ENCODE measurements at places on chromosomes 12 and 14.

DNA sequence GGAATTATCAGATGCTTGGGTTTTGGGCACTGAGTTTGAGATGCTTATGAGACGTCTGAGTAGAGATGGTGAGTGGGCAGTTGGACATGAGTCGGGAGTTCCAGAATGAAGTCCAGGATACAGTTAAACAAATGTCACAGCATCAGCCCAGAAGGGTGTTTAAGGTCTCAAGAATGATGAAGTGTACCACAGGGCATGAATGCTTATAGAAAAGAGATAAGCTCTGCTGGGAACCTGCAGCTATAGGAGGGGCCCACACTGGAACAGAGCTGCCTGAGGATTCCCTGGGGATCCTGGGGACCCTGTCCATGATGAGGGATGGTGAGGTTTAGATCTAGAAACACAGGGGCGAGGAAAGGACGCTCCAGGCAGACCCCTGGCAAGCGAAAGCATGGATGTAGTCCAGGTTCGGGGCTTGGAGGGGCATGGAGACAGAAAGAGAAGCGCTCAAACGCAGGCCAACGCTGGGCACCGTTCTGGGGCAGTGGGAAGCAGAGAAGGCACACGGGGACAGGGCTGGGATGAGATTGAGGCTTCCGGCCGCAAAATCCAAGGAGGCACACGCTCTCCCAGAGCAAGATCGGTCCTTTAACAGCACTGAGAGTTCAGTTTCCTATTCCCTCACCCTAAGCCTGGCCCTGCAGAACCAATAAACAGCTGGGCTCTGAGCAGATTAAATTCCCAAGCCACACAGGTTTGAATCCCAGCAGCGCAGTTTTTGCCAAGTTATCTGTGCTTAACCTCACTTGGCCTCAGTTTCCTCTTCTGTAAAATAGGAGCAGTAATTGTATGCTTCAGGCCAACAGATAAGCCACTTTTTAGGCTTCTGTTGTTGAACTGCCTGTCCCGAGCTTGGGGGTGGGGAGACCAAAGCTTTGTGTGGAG lies 52.9 kb downstream of the EID3 start:
- no peak for DNase-seq

DNA sequence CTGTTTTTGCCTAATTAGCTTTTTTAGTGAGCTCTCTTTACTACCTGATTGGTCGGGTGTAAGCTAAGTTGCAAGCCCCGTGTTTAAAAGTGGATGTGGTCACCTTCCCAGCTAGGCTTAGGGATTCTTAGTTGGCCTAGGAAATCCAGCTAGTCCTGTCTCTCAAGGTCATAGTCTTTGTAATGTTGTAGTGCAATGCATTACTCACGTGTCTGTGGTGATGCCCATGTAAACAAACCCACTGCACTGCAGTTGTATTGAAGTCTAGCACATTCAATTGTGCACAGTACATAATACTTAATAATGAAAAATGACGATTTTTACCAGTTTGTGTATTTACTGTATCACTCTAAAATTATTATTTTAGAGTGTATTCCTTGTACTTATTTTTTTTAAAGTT lies 335.5 kb downstream of the NUAK1 start:
- no peak for DNase-seq

DNA sequence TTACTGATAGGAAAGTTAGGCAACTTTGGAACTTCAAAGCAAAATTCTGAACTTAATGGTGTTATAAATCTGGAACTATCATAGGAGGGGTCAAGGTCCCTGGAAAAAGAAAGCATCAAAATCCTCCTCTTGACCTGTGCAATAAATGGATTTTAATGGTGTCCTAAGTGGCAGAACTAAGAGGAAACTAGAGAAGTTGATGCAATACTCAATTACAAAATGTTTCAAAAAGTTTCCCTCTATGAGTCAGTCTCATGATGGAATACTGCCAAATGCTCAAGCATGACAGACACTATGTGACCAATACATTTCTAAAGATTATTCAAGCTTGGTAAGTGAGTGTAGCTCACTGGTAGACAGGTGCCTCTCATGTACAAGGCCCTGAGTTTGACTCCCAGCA lies 47.7 kb upstream of the ERGIC2 start:
- peak; percentile 20 for DNase-seq

DNA sequence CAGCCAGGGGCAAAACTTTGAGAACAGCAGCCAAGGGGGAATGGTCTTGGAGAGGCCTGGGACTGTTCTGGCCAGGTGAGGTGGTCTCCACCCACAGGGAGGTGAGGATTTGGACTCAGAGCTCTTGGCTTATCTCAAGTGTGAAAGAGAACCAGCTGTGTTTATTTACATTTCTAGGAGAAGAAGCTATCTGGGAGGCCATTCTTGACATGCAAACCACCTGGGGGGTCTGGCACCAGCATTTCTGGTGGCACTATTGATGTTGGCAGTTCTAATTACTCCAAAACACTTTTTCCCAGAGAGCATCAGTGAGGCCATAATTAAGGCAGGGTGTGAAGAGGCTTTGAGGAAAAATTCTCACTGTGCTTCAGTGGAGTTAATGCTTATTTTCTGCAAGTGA lies 95.1 kb downstream of the CAND1 start:
- no peak for DNase-seq

DNA sequence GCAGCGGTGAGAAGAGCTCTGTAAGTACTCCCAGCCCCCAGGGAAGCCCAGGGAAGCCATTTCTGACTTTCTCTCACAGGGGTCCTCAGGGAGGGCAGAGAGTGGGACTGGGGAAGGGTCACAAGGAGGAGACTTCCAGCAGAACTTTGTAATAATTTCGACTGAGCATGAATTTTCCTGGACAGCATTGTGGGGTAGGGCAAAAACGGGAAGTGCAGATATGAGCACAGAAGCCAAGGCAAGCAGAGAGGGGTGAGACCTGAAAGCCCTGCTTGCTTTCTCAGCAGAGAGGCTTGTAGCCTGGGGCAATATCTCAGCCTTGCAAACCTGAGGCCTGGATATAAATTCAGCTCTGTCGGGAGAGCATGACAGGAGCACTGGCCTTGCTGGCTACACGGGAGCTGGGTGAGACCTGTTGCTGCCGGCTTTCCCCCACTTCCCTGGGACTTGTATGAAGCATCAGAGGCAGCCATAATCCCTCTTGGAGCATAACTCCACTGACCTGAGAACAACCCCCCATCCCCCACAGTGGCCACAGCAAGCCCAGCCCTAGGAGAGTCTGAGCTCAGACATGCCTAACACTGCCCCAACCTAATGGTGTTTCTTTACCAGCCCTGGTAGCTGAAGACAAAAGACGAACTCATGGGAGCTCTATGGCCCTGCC lies 9.8 kb upstream of the IQSEC3 start:
- no peak for DNase-seq

- DNase-seq = peak; percentile 77
Measured at GRCh38 chr14:103628221-103628683, 759 bp upstream of the KLC1 start.

GRCh38 chr14:23115039-23115731 lies 3.9 kb downstream of the CEBPE start:
- peak; percentile 98 for DNase-seq

- DNase-seq = no peak
Measured at GRCh38 chr14:60658211-60658690, 9.0 kb upstream of the SIX1 start.

- DNase-seq = no peak
Measured at GRCh38 chr12:96136725-96137378, 57.3 kb upstream of the ELK3 start.

- no peak for DNase-seq
Measured at GRCh38 chr12:82930301-82930700, 243.6 kb downstream of the TMTC2 start.

DNA sequence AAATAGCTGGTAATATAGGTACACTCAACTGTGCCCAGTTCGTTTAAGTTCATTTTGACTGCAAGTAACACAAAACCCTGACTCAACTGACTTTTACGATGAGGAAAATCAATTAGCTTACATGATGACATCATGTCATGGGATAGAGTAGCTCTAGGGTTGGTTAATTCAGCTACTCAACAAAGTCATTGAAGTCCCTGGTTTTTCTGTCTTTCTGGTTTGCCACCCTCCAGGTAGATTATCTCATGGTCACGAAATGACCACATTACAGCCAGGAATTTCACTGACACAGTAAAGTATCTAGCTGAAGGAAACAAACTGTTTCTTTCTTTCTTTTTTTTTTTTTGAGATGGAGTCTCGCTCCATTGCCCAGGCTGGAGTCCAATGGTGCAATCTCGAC lies 68.5 kb upstream of the FUT8 start:
- no peak for DNase-seq

GRCh38 chr14:20986811-20987210 lies 3.0 kb upstream of the METTL17 start:
- DNase-seq = peak; percentile 92

DNA sequence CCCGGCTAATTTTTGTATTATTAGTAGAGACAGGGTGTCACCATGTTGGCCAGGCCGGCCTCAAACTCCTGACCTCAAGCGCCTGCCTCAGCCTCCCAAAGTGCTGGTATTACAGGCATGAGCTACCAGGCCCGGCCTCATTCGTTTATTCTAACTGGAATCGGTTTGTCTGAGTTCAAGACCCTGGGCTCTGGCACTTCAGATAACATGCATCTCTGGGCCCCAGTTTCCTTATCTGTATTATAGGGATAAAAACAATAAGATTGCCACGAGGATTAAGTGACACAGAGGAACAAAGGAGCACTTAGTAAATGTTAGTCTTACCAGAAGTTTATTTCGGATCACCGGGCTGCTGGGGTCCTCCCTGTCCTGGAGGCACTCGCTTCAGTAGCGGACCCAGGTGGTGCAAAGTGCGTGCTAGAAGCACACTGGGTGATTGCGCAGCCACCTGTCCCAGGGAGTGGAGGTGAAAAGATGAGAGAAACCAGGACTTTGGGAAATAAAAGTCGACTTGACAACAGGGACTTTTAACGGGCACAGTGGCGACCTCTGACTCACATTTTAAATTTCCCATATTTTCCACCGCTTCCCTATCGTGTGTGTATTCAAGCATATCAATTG lies 37.5 kb downstream of the ACACB start:
- DNase-seq = peak; percentile 10

DNA sequence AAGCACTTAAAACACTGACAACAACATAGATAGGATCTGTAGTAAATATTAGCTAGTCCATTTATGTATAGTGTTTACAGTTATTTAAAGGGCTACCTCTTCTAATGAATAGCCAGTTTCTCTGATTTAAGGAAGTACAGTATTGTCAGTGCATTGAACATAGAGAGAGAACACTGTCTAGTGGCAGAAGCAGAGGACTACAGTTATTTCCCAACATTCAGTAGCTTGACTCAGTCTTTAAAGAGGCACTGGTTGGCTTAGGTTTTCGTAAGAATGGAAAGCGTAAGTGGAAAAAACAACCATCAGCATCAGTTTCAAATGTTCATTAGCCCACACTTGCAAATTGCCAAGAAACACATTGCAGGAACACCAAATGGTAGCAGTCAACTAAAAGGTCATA lies 125.0 kb upstream of the HMGA2 start:
- DNase-seq = peak; percentile 62

DNA sequence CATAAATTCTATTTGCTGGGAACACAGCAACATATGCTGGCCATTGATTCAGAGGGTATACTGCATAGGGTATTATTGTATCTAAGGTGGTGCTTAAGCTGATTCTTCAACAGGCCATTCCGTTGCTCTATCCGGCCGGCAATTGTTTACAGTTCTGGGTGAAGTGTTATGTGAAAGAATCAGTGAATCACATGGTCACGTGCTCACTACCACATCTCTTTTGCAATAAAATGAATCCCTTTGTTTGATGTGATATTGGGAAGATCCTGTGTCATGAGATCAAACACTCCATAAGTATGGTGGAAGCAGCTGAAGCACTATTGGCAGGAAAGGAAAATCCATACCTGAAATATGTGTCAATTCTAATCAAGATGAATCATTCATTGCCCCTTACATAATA lies 7.6 kb upstream of the USP15 start:
- DNase-seq = no peak

GRCh38 chr12:50660425-50660822 lies 103.5 kb upstream of the ATF1 start:
- no peak for DNase-seq

DNA sequence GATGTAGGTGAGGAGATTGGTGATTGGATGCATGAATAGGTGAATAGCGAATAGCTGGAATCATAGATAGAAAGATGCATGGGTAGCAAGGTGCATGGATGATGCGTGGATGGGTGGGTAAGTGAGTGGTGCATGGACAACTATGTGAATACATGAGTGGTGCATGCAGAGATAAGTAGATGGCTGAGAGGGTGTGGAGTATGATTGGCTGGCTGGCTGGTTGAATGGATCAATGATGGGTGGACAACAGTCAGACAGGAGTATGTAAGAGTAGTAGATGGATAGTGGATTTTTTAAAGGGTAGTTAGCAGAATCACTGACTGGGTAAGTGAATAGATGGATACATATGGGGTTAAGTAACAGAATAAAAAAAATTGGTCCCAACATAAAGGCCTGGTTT lies 33.9 kb downstream of the SERPINA3 start:
- no peak for DNase-seq

GRCh38 chr14:56494167-56494566 lies 85.4 kb upstream of the TMEM260 start:
- DNase-seq = no peak

- no peak for DNase-seq
Measured at GRCh38 chr12:57523706-57524614, 1.3 kb downstream of the MBD6 start.

- peak; percentile 0 for DNase-seq
Measured at GRCh38 chr12:34402899-34403705, 380.8 kb downstream of the ALG10 start.

DNA sequence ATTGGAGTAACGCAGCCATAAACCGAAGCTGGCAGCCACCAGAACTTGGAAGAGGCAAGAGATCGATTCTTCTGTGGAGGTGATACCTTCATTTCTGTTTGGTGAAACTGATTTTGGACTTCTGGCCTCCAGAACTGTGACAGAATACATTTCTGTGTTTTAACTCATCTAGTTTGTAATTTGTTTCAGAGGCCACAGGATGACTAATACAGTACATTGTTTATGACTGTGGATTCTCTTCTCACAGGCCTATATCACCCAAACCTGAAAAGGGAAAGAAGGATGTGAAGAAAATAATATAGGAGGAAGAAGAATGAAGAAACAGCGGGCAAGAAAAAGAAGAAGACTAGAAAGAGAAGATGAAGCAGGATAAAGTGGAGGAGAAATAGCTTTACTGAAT lies 263.8 kb upstream of the DIO2 start:
- DNase-seq = peak; percentile 63

DNA sequence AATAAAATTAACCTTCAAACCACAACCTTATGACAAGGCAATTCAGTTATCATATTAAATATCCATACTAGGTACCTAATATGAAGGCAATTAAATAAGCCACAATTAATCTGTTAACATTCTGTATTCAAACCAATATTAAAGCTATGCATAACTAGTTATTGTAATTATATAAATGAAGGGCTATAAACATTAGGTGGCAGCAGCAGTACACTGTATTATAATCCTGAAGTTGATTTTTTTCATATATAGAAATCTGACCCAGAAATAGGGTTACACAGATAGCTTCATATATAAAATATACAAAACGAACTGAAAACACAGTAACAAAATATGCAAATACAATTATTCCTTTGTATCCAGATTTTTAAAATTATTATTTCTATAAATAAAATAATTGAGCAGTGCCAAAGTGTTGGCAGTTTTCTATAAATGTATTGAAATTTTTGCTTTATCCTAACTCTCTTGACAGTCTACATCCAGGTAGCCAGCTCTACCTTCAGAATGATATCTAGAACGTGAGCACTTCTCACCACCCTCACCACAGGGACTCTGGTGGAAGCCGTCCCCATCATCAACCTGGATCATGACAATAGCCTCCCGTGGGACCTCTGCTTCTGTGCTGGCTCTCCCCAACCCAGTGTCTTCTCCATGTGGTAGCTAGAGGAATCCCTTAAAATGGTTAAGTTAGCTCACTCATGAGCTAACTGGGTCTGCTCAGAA lies 136.2 kb downstream of the MED13L start:
- no peak for DNase-seq

- no peak for DNase-seq
Measured at GRCh38 chr14:88975043-88975830, 150.8 kb downstream of the TTC8 start.

Data from AG08395 (cell line).